ENCODE measurements at places on chromosomes 6 and 20. TPM values are rescaled to one million over a fixed set of nuclear protein-coding genes. Genes with fewer than 3 reads are reported as not detected.

DNA sequence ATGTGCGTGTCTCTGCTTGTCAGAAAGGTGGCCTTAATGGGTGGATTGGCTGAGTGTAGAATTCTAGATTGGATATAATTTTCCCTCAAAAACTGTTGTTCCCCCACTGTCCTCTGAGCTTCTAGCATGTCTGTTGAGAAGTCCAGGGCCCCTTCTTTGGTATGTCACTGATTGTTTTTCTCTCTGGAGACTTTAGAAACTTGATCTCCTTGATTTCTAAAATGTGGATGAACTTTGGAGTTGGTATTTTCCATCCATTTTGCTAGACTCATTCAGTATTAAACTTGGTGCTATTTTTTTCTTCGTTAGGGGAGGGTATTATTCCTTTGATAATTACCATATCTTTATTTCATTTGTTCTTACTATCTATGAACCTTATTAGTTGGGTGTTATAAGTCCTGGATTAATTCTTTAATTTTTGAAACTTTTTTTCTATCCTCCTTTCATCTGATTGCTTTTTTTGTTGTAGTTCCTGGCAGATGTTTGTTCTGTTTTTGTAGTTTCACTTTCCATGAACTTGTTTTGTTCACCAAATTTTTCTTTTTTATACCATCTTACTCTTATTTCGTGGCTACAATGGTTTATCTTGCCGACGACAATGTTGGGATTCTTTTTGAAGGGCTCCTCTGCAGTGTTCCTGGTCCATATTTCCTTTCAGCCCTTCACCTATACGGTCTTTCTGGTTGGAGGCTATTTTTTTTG is 68.4 kb downstream of the ARID1B start:
- DNase-seq, result no peak

- DNase-seq, result no peak
Observed at GRCh38 chr6:50873167-50873566, 54.5 kb downstream of the TFAP2B start.

DNA sequence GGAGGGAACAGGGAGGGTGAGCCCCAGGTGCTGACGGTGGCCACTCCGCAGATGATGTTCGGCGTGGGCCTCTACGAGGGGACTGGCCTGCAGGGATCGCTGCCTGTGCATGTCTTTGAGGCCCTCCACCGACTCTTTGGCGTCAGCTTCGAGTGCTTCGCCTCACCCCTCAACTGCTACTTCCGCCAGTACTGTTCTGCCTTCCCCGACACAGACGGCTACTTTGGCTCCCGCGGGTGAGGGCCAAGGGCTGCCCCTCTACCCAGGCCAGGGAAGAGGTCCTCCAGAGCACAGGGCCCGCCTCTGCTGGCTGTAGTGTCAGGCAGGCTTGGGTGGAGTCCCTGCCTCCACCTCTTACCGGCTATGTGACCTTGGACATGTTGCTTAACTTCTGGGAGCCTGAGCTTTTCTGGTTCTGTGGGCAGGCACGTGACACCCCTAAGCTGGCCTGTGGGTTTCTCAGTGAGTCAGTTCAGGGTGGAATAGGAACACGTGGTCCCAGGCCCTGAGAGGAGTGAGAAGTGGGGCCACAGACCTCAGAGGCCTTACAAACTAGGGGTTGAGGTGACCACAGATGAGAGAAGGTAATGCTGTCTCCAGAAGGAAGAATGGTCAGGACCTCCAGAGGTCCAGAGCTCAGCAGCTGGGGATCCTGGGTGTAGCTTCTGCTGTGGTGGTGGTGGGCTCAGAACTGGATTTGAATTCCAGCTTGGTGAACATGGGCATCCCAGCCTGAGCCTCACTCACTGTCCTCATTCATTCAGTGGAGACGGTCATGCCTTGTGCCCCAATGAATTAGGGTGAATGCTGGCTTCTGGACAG is 11.9 kb downstream of the PCIF1 start:
- DNase-seq, result peak; percentile 27

- no peak for DNase-seq
Observed at GRCh38 chr6:127111526-127111925, 6.9 kb upstream of the RSPO3 start.

HNF4A gene
- not detected for total RNA-seq

TFAP2C gene
- not detected for total RNA-seq

DNA sequence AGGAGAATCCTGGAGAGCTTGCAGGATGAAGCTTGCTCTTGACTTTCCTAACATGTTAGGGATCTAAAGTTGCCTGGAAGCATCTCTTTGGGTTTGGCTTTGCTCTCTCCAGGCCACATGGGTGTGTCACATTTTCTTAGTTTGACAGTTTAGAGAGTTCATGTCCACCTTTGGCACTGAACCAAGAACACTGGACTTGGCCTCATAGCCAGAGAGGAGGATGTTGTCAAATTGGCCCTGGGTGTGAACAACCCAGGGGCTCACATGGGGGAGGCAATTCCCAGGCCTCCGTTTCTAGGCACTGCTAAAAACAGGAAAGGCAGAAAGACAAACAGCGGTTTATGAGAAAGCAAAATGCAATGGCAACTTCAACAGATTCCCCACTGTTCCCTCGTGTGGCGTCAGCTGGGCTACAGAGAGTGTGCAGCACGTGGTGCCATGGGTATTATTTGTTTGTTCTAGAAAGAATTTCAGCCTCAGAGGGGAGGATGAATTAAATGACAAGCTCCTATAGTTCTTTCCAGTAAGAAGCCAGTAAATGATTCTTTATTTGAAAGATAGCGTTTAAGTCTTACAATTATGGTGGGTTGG is 93.9 kb downstream of the CLIC5 start:
- DNase-seq, result no peak

DNA sequence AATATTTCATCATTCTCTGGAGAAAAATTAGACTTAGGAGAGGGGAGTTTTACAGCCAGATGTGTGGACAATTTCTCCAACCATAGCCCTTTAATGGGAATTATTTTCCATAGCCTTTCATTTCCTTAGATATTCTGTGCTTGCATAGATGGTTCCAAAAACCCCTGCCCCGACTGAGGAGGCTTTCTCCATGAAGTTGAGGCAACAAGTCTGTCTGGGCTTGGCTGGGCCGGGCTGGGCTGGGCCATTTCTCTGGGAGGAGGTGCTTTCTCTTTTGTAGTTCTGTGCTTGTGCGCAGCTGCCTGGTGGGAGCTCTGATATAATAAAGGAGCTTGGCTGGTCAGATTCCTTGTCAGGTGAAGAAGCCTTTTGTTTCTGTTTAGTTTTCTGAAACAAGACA is 71.4 kb downstream of the SOBP start:
- no peak for DNase-seq

GRCh38 chr20:57435105-57435497 is 43.9 kb downstream of the RBM38 start:
- no peak for DNase-seq
